HFFc6 (cell line): ENCODE measurements at places on chromosomes 7 and 10.
A peak's percentile ranks its signal among the peaks of the same experiment; 100 is the strongest.

DNA sequence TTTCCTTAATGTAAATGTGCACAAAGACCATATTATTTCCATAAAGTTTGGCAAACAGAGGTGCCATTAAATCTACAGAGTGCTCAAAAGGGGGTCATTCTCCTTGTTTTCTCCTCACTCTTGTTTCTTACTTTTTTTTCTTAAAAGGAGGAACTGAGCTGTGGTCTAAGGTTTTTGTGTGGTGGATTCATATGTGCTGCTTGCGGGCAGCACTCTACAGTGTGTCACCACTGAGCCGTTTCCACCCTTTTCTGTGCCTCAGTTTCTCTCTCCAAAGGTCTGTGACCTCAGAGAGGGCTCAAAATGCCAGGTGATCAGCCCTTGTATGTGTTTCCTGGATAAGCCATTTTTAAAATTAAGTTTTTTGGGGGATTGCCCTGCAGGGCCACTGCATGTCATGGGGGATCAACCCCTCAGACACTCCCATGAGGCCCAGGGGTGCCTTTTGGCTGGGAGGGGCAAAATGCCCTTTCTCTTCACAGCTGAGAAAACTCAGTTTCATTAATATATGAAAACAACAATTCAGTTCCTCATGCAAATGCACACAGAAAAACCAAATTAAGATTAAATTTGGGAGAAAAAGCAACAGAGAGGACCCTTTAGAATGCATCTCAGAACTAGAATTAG is 56.9 kb upstream of the VOPP1 start:
- DNase-seq: no peak

GRCh38 chr7:109094-109493 is 83.3 kb upstream of the FAM20C start:
- DNase-seq: no peak

DNA sequence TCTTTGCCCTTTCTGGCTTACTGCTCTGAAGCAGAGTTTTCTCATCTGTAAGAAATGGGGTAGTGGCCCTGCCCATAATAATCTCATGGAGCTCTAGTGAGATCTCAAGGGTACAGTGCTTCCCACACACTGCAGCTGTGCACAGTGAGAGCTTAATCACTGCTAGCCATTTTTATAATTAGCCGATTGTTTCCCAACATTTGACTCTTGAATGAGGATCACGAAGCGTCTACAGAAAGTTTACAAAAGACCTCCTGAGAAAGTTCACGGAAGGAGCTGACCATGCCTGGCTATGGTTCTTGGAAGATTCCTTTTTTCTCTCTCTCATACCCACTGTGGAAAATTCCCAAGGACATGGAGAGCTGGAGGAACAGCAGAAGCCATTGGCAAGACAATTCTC is 70.4 kb downstream of the FAM171A1 start:
- no peak for DNase-seq

GRCh38 chr7:37920849-37921805 is 687 bp downstream of the EPDR1 start:
- DNase-seq: no peak

- DNase-seq: no peak
Measured at GRCh38 chr7:65269150-65269856, 104.4 kb upstream of the ZNF92 start.

- DNase-seq: peak; percentile 54
Measured at GRCh38 chr10:72340510-72341261, 14.0 kb downstream of the DNAJB12 start.

GRCh38 chr7:68559518-68559917 is 1038.8 kb upstream of the AUTS2 start:
- DNase-seq: no peak

DNA sequence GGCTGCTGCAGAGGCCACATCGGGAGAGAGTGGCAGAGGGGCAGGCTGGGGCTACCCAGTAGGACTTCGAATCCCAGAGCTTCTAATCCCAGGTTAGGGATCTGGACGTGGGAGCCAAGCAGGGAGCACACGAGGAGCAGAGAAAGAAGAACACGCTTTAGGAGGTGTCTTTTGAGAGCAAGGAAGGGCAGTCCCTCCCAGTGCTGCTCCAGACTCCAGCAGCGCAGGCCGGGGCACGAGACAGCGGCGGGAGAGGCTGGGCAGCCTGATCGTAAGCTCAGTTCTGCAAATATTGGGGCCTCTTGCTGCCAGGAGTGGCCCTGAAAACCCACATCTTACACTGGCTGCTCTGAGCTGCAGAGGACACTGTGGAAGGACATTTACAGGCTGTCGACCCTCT is 75.9 kb downstream of the HIPK2 start:
- DNase-seq: no peak

- DNase-seq: no peak
Measured at GRCh38 chr7:123864966-123865365, 20.0 kb downstream of the HYAL4 start.

- no peak for DNase-seq
Measured at GRCh38 chr7:55265836-55266642, 99.1 kb upstream of the LANCL2 start.

DNA sequence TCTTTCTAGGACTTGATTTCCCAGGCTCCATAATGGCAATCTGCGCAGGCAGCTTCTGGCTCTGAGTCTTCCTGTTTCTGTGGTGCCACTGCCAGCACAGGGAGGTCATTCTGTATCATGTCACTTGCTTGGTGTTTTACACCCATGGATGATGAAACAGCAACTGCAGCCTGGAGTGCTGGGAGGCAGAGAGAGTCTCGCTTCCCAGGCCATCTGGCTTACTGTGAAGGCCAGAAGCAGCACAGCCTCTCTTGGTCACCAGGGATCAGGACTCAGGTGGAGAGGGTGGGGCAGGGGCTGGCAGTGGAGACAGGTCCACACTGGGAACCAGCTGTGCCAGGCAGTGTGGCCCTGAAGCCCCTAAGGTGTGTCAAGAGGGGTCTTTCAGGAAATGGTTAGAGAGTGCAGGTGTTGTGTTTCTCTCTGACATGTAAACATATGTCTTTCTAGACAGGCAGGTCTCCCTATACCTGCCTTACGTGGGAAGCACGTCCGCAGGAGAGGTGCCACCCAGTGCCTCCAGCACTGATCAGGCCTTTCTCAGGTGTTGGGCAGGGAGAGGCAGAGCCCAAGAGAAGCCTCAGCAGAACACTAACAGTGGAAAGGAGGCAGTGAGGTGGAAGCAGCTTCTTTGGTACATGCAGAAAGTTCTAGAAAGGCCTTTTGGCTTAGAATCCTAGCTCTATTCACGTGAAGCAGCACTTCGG is 71.4 kb downstream of the INSIG1 start:
- no peak for DNase-seq

- DNase-seq: no peak
Measured at GRCh38 chr7:116145245-116145852, 65.0 kb upstream of the TES start.

- DNase-seq: peak; percentile 93
Measured at GRCh38 chr7:30804078-30804661, 33.0 kb downstream of the MINDY4 start.

GRCh38 chr7:35037211-35037525 is at the start of gene DPY19L1:
DPY19L1 (minus strand) TSS chr7:35037485; CDS start chr7:35037394, 91 bp downstream.
- no peak for DNase-seq

GRCh38 chr7:91264924-91265681 is 870 bp downstream of the FZD1 start:
- peak; percentile 53 for DNase-seq

DNA sequence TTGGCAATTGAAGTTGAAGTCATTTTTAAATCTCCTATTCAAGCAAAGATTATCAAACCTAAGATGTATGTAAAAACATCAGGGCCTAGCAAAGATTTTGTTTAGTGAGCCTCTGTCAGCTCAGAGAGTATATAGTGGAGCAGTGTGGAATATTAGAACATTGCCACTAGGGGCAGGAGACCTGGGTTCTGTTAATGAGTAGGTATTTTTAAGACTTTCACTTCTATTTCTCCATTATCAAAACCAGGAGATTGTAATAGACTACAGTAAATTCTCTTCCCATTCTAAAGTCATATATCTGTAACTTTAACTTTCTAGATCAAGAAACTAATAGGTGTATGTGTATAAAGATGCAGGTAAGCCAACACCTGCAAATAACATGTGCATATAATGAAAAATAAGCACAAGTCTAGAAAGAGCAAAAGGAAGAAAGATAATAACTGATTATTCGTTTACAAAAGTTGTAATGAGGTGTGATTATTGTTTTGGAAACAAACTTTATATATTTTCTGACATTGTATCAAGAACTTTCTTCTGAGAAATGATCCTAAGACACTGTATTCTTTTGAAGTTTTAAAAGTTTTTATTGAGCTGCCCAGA is 64.4 kb downstream of the KCND2 start:
- no peak for DNase-seq

- no peak for DNase-seq
Measured at GRCh38 chr7:138304071-138304320, 156.1 kb upstream of the TRIM24 start.

GRCh38 chr10:15571575-15571974 is 148.1 kb downstream of the ITGA8 start:
- DNase-seq: peak; percentile 28

GRCh38 chr7:91527460-91527859 is 263.2 kb downstream of the FZD1 start:
- DNase-seq: no peak

DNA sequence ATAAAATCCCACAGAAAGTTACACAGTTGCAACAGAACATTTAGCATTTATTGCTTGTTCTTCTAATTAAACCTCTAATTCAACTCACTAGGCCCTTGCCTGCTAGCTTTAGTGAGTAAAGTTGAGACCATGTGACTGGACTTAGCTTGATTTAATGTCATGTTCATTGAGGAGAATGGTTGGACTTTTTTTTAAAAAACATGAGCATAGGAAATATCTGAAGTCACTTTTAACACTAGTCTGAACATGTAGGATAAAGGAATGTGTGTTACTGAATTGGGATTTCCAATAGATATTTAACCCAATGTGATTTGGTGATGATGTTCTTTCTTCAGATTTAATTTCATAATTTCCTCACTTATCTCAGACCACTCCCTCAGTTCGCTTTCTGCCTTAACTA is 24.6 kb upstream of the GLCCI1 start:
- no peak for DNase-seq

DNA sequence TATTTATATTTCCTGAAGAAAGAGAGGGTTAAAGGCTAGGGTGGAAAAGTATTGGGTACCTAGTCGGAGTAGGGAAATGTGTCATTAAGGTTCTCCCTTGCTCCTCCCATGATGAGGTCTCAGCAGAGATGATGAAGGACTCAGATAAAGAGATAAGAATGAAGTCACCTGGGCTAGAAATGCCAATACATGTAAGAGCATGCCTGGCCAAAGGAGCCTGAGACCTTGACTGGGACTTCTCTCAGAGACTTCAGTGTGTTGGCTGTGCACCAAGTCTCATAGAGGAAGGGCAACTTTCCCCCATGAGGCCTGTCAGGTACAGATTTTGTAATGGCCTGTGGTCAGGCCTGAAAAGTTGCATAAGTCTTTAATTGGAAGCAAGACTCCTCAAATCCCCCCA is 361.0 kb upstream of the CDC14C start:
- no peak for DNase-seq

DNA sequence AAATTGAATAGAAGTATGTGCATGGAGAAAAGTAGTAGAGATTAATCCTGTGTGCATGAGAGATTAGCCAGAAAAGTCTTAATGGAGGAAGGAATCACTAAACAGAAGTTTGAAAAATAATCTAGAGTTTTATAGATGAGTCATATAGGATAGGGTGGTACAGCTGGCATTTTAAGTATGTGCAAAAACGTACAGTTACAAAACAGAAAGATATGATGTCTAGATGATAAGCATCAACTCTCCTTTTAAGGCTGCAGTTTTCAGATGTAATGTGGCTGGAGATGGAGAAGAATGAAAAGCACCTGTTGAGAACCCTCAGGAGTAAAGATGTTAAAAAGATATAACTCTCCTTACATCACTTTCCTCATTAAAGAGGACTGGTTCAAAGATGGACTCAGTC is 271.3 kb downstream of the STK31 start:
- DNase-seq: no peak

GRCh38 chr10:114172216-114172615 is 1.8 kb downstream of the CCDC186 start:
- DNase-seq: peak; percentile 22

GRCh38 chr10:132065491-132066105 is at the start of gene JAKMIP3:
JAKMIP3 (plus strand) TSS chr10:132065946; CDS start chr10:132104809, 38,863 bp downstream.
- peak; percentile 95 for DNase-seq

GRCh38 chr7:130914554-130915294 is 180.7 kb upstream of the KLF14 start:
- no peak for DNase-seq

DNA sequence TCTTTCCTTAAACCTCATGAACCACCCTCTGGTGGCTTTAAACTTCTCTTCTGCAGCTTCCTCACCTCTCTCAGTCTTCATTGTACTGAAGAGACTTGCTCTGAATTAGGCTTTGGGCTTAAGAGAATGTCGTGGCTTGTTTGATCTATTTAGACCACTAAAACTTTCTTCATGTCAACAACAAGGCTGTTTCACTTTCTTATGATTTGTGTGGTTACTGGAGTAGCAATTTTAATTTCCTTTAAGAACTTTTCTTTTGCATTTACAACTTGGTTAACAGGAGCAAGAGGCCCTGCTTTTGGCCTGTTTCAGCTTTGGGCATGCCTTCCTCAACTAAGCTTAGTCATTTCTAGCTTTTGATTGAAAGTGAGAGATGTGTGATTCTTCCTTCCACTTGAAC is 38.1 kb upstream of the CDHR3 start:
- DNase-seq: no peak

GRCh38 chr10:24722676-24723385 is 856 bp downstream of the ARHGAP21 start:
- DNase-seq: peak; percentile 43

GRCh38 chr7:140564643-140565042 is 76.0 kb downstream of the DENND2A start:
- peak; percentile 28 for DNase-seq

DNA sequence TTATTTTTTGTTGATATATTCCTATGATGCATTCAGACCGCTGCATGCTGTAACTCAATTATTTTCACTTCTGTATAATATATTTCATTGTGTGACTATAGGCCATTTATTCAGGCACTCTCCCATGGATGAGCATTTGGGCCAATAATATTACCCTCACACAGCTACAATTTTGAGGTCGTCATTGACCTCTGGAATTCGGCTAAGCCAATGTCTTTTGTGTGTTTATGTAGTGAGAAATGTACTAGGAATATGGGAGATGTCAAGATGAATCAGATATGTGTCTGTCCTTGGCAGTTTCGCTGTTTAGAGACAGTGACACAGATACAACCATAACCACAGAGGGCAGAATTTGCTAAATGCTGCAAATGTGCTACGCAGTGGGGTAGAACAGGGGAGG is 474.2 kb downstream of the ADRA2A start:
- no peak for DNase-seq

DNA sequence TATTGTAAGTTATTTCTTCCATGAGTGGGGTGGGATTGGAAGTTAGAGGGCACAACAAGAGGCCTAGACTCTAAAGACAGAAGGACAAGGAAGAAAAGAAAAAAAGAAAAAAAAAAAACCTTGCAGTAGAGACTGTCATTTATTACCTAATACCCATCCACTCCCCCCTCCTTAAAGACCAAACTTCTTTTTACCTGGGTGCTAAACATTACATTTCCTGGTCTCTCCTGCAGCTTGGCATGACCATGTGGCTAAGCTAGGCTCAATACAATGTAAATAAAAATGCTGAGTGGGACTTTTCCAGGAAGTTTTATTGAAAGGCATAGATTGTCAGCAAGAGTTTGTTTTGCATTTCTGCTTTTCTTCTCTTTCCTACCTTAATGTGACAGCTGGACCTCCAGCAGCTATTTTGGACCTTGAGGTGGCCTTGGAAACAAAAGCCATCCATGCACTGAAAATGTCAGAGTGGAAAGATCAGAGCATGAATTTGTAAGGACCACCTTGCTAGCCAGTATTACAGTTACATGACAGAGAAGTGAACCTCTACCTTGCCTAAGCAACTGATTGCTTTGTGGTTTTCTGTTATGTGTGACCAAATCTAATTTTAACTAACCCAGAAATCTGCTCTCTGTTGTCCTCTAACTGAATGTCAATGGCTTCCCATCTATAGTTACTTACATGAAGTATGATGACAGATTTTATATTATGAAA is 81.3 kb upstream of the SFMBT2 start:
- no peak for DNase-seq
